T-helper 1 cell treated with Interleukin-12 subunit alpha and Interleukin-12 subunit beta and Interleukin-4 antibody, amounts not matched to agents 30 ng/mL and 1 ng/mL, for 36 hours (primary cell): ENCODE measurements at places on chromosomes 1 and 21. TPM values are rescaled to one million over a fixed set of nuclear protein-coding genes. Genes with fewer than 3 reads are reported as not detected.

CFHR1 gene
- total RNA-seq, result not detected in 2 replicates

PRDM2 gene
- 64.2 and 67.8 TPM in 2 replicates for total RNA-seq

TFF2 gene
- not detected in 2 replicates for total RNA-seq

SLC22A15 gene
- 0.27 and 1.4 TPM in 2 replicates for total RNA-seq

TNFRSF25 gene
- total RNA-seq, result 162 and 172 TPM in 2 replicates

HAO2 gene
- not detected in 2 replicates for total RNA-seq

DMRTA2 gene
- total RNA-seq, result not detected in 2 replicates
